ENCODE measurements at places on chromosomes 3 and 15.

- DNase-seq = no peak
Observed at GRCh38 chr3:69764121-69764741, 25.0 kb downstream of the MITF start.

- DNase-seq = no peak
Observed at GRCh38 chr3:185009650-185010049, 143.2 kb downstream of the C3orf70 start.

GRCh38 chr15:69578252-69578651 is 125.6 kb downstream of the RPLP1 start:
- no peak for DNase-seq

DNA sequence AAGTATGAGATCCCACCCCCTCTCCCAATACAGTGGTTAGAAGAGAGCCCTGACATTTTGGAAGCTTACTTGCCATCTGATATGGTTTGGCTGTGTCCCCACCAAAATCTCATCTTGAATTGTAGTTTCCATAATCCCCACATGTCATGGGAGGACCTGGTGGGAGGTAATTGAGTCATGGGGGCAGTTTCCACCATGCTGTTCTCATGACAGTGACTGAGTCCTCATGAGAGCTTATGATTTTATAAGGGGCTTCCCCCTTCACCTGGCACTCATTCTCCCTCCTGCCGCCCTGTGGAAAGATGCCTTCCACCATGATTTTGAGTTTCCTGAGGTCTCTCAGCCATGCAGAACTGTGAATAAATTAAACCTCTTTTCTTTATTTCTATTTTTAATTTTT is 28.8 kb upstream of the HES1 start:
- DNase-seq = no peak

DNA sequence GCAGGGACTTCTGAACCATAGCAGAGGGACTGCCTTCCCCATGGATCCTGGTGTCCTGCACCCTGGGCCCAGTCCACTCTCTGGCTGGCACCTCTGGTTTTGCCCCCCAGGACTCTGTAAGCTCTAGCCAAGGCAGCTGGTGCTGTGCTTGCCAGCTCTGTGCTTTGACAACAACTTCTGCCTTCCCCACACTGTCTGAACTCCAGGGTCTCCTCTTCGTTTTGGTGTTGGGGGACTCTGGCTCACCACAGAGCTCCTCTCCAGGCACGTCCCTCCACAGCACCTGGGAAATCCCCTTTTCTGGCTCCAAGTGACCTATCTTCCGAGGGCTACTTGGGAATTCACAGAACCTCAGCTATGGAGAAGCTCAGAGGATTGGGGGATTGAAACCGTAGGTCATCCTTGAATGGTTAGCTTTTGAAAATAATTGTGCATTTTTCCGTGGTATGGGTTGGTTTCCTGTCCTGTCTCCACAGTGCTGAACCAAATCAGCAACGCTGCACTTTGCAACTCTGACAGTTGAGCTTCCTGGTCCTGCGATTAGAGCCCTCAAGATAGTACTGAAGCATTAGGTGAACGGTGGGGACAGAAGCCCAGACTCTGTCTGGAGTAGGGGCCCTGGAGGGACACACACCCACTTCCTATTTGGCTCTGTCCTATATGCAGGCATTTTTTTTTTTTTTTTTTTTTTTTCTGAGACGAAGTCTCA is 152.4 kb downstream of the APBA2 start:
- peak; percentile 22 for DNase-seq

GRCh38 chr3:29263476-29263875 is 17.4 kb upstream of the RBMS3 start:
- DNase-seq = no peak

GRCh38 chr3:54983266-54984099 is 55.6 kb upstream of the LRTM1 start:
- no peak for DNase-seq

DNA sequence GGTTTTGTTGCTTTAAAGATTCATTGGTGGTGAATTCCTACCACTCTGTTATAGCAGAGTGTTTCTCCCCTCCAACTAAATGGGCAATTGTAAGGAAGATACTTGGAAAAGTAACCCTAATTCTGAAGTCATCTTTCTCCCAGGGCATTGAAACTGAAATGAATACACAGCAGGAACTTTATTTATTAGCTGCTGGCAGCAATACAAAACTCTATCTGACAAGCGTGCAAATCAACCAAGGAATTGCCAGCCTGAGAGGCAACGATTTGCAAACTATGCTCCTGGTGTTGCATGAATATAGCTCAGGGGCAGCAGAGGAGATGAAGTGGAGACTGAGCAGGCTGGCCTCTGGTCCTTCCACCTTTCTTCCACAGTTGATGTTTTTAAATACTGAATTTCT is 48.9 kb downstream of the CD200R1 start:
- DNase-seq = no peak

GRCh38 chr3:137332297-137332696 is 374.5 kb downstream of the IL20RB start:
- DNase-seq = no peak

- DNase-seq = no peak
Observed at GRCh38 chr3:16130066-16130465, 44.4 kb upstream of the GALNT15 start.

DNA sequence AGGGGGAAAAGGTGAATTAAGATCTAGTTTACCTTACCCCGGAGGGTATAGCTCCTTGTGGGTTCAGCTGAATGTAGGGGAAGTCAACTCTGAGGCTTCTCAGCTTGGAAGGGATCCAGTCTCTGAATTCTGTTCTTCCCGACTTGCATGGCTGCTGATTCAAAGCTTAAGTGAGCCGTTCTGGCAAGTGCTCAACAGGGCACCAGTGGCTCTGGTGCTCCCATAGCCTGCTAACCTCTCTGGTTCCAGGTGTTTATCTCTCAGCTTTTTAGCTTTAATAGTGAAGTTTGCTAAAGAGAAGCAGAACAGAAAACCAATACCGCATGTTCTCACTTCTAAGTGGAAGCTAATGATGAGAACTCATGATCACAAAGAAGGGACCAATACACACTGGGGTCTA is 46.3 kb upstream of the RBP1 start:
- DNase-seq = no peak

DNA sequence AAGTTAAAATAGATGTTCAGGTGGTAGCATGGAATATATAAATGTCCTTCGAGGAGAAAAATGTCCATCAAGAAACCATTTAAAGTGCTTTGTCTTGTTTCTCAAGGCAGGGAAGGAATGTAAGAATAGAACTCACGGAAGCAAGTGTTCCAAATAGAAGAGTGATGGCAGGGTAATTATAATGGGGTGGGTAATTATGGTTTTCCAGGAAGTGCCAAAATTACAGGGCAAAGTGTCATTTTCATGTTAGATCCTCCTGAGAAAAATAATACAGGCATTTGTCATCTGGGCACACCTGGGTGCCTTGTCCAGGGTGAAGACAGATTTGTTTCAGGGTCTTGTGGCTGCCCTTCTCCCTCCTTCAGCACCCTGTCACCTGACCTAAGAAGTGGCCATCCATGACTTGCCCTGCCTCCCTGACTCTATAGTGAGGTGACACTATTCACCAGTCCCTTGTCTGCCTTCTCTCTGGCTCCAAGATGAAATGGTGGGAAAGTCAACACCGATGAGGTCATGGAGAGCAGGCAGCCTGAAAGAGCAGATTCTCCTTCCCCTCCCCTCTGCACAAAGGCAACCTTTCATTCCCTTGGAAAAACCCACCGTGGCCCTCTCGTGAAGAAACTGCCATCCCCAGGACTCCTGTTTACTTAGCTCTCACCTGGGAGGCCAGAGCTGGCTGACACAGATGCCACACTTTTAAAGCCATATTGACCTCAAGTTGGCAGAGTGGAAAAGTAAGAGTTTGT is 45.1 kb upstream of the AMOTL2 start:
- DNase-seq = peak; percentile 82

- DNase-seq = no peak
Observed at GRCh38 chr3:108505811-108506210, 4.6 kb downstream of the MYH15 start.

DNA sequence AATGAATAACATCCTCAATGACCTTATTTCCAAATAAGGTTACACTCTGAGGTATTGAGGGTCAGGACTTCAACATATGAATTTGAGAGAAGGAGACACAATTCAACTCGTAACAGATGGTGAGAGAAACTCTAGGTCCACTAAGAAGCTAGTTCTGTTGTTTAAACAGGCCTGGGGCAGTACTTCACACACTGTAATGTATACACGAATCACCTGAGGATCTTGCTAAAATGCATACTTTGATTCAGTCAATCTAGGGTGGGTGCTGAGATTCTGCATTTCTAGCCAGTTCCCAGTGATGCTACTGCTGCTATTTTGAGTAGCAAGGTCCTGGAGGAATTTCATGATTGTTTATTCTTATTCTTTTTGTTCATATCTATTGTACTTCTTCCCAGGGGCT is 186.8 kb downstream of the SATB1 start:
- DNase-seq = no peak

GRCh38 chr3:174132006-174132405 is 727.1 kb upstream of the NAALADL2 start:
- no peak for DNase-seq

- no peak for DNase-seq
Observed at GRCh38 chr3:99700631-99701268, 62.4 kb downstream of the COL8A1 start.

DNA sequence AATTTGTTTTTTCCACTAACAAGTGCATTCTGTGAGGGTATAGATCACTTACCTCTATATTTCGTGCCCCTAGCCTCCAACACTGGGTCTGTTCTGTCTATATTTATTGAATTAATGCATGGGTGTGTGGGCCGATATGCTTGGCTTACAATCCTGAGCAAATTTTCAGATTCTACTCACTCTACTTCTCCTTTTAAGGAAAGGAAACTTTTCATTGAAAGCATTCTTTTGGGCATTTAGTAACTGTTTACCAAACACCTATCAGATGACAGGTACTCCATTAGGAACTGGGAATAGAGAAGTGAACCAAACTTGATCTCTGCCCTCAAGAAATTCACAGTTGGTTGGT is 60.5 kb downstream of the TLE3 start:
- no peak for DNase-seq

DNA sequence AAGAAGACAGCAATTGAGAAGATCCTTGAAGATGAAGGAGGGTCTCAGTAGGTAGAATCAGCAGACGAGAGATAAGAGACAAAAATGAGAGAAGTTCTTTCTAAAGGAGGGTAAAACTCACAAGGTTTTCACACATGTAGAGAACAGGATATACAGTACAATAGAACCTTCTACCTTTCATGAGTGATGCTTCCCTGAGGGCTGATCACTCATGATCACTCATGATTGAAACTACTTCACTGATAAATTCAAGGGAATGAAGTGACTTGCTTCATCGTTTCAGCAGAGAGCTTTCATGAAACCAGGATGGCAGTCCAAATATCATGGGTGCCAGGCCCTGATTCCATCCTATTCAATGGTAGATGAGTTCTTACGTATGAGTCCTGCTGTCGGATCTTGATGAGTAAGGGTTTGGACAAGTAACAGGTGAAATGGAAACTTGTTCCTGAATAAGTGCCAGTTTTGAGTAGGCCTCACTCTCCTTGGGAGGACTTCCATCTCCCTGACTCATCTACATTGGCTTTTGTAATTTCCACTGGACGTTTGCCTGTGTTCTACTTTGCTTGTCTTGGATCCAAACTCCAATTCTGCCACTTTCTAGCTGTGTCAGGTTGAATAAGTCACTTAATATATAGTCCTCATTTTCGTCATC is 9.6 kb upstream of the CLDN16 start:
- no peak for DNase-seq

- no peak for DNase-seq
Observed at GRCh38 chr3:187082758-187083375, 56.4 kb downstream of the RPL39L start.

- peak; percentile 84 for DNase-seq
Observed at GRCh38 chr3:71310359-71310979, 273.1 kb downstream of the FOXP1 start.

GRCh38 chr15:29921130-29921601 is 98.9 kb upstream of the TJP1 start:
- DNase-seq = peak; percentile 97

DNA sequence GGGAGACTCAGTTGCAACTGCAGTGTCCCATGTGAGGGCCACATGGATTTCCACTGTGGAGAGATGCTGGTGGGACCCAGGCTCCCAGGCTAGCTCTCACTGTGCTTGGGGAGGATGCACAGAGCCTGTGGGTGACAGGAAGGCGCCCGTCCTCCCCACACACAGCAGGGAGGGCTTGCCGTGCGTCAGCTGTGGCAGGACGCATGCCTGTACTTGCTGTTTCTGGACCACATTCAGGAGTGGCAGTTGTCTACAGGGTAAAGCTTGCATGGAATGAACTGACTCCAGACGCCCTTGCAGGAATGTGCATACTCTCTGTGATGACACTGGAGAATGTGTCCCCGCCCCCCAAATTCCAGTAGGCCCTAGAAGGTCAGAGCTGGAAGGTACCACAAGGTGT is 63.8 kb upstream of the SNRPA1 start:
- peak; percentile 88 for DNase-seq

- DNase-seq = no peak
Observed at GRCh38 chr15:58631319-58631718, 118.2 kb downstream of the ADAM10 start.

Measured in islet precursor cell (in vitro differentiated cells).